ENCODE measurements at places on chromosomes 13 and 19.

DNA sequence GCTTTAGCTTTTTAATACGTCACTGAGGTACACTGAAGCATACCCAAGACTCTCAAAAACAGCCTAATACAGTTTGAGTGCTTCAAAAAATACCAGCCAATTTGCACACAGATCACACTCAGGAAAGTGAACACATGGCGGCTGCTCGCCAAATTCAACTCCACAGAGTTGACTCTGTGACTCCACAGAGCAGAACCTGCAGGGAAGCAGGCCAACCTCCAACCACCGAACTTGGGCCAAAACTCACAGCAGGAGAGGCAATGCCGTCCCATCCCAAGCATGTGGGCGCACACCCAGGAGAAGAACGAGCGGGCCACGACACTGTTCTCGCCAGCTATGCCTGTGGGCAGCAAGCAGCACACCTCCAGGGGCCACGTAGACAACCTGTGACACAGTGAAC, 21.1 kb downstream of the ELL start:
- DNase-seq, result no peak

DNA sequence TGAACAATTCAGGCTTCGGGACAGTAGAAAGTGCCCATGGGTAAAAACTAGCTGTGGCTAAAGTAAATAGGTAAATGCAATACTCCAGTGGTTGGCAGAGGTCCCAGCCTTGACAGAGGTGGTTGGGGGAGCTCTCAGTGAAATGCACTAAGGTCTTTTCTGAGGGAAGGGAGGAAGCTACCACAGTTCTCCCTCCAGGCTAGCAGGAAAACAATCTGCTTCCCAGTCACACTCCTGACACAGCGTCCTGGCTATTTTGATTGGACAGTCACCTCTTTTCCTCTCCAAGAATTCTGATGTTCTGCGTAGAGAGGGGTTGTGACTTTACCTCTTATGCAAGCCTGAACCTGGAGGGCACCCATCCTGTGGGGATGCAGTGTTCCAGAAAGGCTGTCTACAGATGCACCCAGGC, 128.7 kb downstream of the CYSLTR2 start:
- DNase-seq, result no peak

DNA sequence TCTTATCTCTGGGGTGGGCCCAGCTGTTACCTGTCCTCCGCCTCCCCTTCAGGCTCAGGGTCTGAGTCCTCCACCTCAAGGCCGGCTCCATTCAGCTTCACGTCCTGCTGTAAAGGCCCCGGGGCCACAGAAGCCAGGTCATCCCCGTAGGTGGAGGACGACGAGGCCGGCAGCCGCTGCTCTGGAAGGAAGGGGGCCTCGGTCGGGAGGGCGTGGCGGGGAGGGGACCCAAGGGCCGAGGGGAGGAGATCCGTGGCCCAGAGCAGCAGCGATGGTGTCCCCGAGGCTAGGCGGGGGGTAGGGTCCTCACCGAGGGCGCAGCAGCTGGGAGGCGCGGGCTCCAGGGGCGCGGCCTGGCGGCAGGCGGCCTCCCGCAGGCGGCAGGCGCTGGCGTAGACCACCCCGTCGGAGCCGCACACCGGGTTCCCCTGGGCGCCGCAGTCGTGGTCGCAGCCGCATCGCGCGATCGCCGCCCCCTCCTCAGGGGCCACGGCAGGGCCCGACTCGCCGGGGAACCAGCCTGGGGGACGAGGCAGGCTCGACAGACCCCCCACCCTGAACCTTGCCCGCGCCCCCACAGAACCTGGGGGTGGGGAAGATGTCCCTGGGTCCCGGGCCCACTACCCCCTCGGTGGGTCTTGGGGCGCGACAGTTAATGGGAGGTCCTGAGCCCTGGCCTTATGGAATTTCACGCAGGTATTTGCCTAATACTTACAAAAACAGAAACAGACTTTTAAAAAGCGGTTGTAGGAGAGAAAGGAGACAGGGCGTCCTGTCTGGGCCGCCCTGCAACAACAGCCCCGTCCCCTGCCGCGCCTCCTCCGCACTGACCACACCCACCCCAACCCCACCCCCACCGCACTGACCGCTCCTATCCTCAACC, 7.6 kb downstream of the F2RL3 start:
- DNase-seq, result no peak

DNA sequence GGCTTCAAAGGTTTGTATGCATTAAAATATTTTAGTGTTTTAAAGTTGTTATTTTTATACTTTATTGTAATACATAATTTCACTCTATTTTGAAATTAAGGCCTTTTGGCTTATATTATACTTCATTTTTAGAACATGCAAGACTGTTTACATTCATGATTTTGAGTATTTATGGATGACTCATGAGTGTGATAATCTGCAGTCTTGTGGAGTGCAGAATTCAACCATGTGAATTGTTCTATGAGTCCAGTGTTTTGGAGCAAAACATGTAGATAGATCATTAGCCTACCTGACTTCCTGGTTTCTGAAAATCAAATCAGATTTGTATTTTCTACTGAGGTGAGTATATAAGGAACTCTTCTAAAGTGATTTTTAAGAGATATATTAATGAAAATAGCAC, 241.8 kb downstream of the PCCA start:
- no peak for DNase-seq

DNA sequence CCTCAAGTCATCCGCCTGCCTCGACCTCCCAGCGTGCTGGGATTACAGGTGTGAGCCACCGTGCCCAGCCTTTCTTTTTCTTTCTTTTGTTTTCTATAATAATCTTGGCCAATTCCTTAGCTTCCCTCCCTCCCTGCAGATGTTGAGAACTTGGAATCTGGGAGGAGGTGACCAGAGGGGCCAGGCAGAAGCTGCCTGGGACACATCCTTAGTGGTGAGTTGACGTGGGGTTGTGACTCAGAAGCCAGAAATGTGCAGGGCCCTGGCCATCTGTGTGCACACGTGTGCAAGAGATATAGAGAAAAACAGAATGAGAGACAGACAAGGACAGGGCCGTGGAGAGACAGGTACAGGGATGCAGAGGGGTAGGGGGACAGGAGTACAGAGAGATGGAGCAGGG, 154.3 kb downstream of the SIPA1L3 start:
- DNase-seq, result no peak

GRCh38 chr13:42110410-42111155, 62.1 kb downstream of the DGKH start:
- peak; percentile 24 for DNase-seq

DNA sequence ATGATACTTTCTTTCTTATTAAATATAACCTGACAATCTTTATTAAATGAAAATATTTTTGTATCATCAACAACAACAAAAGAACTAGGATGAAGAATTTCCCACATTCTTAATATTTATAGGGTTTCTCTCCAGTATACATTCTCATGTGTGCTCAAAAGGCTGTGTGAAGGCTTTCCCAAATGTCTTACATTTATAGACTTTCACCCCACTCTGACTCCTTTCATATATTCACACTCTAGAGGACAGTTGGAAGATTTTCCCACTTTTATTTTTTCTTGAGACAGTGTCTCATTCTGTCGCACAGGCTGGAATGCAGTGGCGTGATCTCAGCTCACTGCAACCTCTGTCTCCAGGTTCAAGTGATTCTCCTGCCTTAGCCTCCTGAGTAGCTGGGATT, 22.4 kb downstream of the ZNF14 start:
- DNase-seq, result no peak

DNA sequence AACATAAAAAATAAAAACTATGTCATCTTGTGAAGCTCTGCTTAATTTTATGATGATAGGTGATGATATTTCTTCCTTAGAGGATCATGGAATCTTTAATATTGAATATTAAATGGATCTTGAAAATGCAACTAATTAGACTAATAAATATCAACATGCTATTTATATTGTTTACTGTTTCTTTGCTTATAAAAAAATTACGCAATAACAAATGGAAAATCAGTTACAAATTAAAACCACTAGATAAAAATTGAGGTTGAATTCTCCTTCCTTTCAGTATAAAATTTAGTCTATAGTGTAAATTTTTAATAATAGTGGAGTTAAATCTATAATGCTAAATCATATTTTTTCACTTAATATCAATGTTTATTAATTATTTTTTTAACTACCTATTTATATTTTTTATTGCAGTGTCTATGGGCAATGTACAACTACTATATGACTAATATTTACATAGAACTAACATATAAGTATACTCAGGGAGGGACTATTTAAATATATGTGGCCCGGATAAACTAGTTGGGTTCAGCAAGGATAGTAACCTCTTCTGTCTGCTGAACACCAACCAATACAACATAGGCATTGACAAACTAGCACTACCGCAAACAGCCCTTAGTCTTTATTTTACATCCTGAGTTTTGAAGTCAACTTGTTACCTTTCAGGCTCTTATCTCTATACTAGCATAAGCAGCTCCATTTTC, 628.0 kb downstream of the EFNB2 start:
- no peak for DNase-seq

DNA sequence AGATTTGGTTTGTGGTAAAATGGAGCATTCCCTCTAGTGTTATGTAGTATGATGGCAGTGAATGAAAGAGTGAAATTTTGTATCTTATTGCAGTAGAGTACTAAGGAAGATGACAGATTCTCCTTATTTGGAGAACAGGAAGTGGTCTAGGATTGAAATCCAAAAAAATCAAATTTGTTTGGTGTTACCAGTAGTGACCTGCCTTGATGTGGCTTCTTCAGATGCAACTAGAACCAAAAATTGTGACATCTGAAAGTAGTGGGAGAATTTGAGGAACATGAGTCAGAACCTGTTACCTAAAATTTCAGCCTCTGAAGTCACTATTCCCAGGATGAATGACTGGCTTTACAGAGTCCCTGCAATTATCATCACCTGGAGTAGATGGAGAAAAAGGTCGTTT, 165.9 kb downstream of the KLF5 start:
- DNase-seq, result no peak

DNA sequence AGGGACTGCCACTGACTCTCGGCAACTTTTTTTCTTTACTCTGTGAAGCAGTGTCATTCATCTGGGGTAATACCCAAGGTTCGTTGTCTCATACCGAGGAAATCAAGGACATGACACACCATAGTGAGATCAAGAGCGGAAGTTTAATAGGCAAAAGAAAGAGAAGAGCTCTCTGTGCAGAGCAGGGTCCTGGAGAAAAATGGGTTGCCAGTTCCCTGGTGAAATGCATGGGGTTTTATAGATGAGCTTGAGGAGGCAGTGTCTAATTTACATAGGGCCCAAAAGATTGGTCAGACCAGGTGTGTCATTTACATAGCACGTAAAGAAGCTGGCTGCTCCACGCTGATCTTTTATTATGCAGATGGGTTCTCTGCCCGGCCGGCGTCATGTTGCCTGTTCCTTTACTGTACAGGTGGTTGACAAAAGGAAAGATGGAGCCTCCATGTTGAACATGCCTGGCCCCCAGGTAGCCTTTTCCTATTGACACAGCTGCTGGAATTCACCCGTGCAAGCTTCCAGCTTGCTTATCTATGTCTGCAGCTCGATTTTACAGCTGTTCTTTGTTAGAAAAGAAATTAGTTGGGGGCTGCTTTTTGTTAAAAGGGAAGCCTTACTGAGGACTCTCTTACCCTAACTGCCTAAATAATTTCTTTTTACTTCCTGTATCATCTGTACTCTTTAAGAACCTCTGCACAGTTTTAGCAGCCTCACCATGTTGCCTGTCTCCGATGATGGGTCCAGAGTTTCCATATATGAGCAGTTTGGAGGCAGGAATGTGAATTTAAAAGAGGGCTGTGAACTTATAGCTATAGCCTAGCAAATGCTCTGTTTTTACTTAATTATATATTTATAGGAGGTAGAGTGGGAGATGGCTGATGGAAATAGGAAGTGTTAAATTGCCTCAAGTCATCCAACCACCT, 98.0 kb upstream of the DIAPH3 start:
- DNase-seq, result peak; percentile 91

- DNase-seq, result no peak
These were observed 16.6 kb upstream of the LSM14A start for GRCh38 chr19:34155686-34156085.

- DNase-seq, result no peak
These were observed 277.7 kb upstream of the ZNF507 start for GRCh38 chr19:32067685-32068084.

GRCh38 chr13:83819611-83820010, 62.7 kb downstream of the SLITRK1 start:
- DNase-seq, result no peak

DNA sequence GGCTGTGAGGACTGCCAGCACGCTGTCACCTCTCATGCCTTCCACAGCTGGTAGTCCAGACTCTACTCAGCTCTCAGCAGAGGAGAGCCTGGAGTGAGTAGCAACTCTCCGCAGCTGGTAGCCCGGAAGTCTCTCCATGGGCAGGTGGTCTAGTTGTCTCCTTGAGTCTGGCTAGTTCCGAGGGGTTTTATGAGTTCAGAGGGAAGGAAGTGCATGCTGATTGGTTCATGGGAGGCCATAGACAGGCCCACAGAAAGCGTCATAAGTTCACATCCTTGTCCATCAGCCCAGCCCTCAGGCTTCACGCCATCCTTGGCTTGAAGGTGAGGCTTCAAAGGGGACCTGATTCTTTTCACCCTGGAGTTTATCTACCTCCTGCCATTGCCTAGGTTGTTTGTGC, 2662.4 kb upstream of the PCDH20 start:
- DNase-seq, result peak; percentile 93

DNA sequence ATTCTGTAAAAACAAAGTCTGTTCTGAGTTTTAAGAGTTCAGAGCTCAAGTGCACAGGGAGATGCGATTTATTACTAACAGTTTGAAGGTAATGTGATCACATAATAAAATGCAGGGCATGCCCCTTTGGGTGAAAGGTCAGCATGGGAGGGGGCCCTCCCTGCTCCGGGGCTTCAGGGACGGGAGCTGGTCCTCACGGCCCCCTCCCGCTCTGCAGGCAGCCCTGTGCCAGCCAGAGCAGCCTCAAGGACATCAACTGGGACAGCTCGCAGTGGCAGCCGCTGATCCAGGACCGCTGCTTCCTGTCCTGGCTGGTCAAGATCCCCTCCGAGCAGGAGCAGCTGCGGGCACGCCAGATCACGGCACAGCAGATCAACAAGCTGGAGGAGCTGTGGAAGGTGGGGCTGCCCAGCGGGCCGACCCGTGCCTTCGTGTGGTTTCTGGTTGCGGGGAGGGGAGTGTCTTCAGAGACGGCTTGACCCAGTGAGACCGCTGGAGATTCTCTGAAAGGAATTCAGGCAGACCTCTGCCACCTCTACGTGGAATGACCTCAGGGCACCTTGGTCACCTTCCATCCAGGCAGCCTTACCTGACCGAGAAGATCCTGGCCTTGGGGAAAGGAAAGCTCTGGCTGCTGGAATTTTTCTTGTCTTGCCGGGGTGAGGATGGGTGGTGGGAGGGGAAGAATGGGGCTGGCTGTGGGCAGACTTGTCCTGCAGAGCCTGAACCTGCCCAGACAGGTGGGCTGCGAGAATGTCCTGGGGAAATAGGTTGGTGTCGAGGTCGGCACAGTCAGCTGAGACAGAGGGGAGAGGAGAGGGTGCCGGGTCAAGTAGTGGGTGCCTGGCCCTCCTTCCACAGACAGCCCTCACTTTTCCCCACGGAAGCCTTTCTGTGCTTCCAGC, 19.0 kb downstream of the UPF1 start:
- no peak for DNase-seq

GRCh38 chr13:51777921-51778320, 26.0 kb downstream of the DHRS12 start:
- no peak for DNase-seq

- DNase-seq, result no peak
These were observed 24.6 kb upstream of the F7 start for GRCh38 chr13:113080901-113081521.

GRCh38 chr13:71054358-71054757, 812.6 kb downstream of the DACH1 start:
- no peak for DNase-seq

Data from NCI-H187 treated with DMSO at 0.1 percent for 48 hours (cell line).